ENCODE measurements at places on chromosomes 2 and 18. TPM values are rescaled to one million over a fixed set of nuclear protein-coding genes. Genes with fewer than 3 reads are reported as not detected.

MC2R gene
- not detected for total RNA-seq

FAM161A gene
- total RNA-seq: 29.1 TPM

SIX3 gene
- total RNA-seq: 0.31 TPM

TANK gene
- 115 TPM for total RNA-seq

ANKRD30B gene
- 2.2 TPM for total RNA-seq

ZEB2 gene
- total RNA-seq: 925 TPM

SLC14A1 gene
- total RNA-seq: 0.94 TPM

ALPG gene
- total RNA-seq: not detected

UGT1A7 gene
- not detected for total RNA-seq

ZNF521 gene
- 20.0 TPM for total RNA-seq

SCYGR4 gene
- not detected for total RNA-seq

ESPNL gene
- not detected for total RNA-seq

CCDC68 gene
- total RNA-seq: 1.6 TPM

PLEKHH2 gene
- total RNA-seq: 12.5 TPM

MAL gene
- total RNA-seq: not detected

TGFA gene
- 7.5 TPM for total RNA-seq

SULT1C2 gene
- total RNA-seq: 0.31 TPM

HOXD9 gene
- not detected for total RNA-seq

SRD5A2 gene
- total RNA-seq: not detected

GPR17 gene
- 6.3 TPM for total RNA-seq

CKAP2L gene
- total RNA-seq: 4.7 TPM

NXPH2 gene
- 26.9 TPM for total RNA-seq

PTRHD1 gene
- total RNA-seq: 27.5 TPM

C18orf32 gene
- 41.6 TPM for total RNA-seq

ZNF2 gene
- 9.7 TPM for total RNA-seq

ACTR3 gene
- total RNA-seq: 126 TPM

RNU2-63P gene
- not detected for total RNA-seq

RFTN2 gene
- 26.0 TPM for total RNA-seq

CHCHD5 gene
- 3.8 TPM for total RNA-seq

ANKRD62 gene
- 0.63 TPM for total RNA-seq

METTL8 gene
- 22.2 TPM for total RNA-seq

CRYBA2 gene
- not detected for total RNA-seq

SLC4A5 gene
- 13.8 TPM for total RNA-seq

SKOR2 gene
- total RNA-seq: not detected

CTAGE1 gene
- total RNA-seq: not detected

HAAO gene
- 1.3 TPM for total RNA-seq

EXOC6B gene
- total RNA-seq: 105 TPM

SLC4A3 gene
- total RNA-seq: 34.4 TPM

MAPRE2 gene
- 147 TPM for total RNA-seq

DSG4 gene
- total RNA-seq: not detected

SERPINB2 gene
- not detected for total RNA-seq

TCF4 gene
- total RNA-seq: 1,475 TPM

LINC00305 gene
- total RNA-seq: not detected

PTPRM gene
- total RNA-seq: 61.0 TPM

SLC8A1 gene
- total RNA-seq: 160 TPM

ANKRD53 gene
- total RNA-seq: 1.9 TPM

CRYGC gene
- not detected for total RNA-seq

DSC2 gene
- total RNA-seq: 4.1 TPM

KIAA2012 gene
- 1.9 TPM for total RNA-seq

GBX2 gene
- not detected for total RNA-seq

STAM2 gene
- 73.2 TPM for total RNA-seq

DOK1 gene
- 3.8 TPM for total RNA-seq

GALNT13 gene
- total RNA-seq: 29.1 TPM
